ENCODE measurements at places on chromosomes 5 and 9. TPM values are rescaled to one million over a fixed set of nuclear protein-coding genes. Genes with fewer than 3 reads are reported as not detected.
A peak's percentile ranks its signal among the peaks of the same experiment; 100 is the strongest.

GRCh38 chr9:101427358-101427757 lies 8.2 kb downstream of the ALDOB start:
- no peak for DNase-seq

The SCGB3A2 gene
- not detected for total RNA-seq

The SH3TC2 gene
- total RNA-seq: 5.8 TPM

The FBP1 gene
- total RNA-seq: 1.8 TPM

The GFI1B gene
- 0.79 TPM for total RNA-seq

The SPOCK1 gene
- not detected for total RNA-seq

The GRIN3A gene
- total RNA-seq: not detected

GRCh38 chr5:144156767-144157171 lies 13.7 kb downstream of the YIPF5 start:
- no peak for DNase-seq

DNA sequence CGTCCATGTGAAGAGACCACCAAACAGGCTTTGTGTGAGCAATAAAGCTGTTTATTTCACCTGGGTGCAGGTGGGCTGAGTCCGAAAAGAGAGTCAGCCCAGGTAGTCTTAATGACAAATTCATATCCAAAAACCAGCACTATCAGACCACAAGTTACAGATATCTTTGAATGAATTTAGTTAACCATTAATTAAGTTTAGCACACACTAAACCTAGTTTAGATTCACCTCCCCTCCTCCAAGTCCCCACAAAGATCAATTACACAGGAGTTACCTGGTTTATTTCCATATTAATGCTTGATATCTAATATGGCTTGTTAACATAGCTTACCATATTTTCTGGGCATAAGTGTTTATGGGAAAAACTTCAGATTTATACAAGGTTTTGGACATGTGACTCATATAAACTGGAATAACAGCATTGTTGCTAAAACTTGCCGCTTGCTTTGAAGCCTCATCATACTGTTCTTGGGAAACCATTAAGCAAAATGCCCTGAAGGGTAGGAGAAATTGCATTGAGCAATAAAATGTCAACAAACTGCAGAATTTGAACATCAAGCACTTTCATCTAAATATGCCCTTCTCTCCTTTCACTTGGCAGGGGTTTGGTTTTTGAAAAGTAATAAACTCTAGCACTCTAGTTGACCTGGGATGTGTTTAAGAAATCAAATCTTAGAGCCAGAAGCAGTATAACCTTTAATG lies 166.9 kb downstream of the SNCAIP start:
- peak; percentile 50 for DNase-seq

DNA sequence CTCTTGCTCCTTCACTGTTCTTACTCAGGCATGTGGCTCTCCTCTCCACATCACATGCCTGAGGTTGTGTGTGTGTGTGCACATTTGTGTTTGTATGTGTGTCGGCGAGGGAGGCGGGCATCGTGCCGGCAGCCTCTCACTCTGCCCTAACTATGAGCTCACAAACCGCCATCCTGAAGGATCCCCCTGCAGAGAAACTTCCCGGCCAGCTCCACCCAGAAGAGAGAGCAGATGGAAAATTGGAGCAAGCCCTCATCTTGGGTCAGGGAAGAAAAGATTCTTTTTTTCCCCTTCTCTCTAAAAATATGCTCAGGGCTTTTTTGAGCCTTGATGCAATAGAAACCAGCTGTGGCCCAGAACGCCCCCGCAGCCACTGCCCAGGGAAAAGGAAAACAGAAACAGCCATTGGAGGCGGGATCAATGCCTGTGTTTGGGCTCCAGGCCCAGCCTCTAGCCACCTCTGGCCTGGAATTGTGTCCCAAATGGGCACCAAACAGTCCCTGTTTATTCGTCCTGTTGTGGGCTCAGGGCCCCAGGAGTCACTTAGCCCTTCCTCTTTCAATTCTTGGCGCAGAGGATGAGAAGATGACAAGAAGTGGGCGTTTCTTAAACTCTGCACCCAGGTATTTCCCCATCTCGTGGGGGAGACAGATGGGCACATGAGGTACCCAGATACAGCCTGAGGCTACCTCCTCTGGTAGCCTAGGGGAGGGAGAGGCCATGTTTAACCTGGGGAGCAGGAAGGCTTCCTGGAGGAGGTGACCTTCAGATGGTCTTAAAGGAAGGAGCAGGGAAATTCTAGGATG lies 151.5 kb downstream of the RGS3 start:
- DNase-seq: no peak

DNA sequence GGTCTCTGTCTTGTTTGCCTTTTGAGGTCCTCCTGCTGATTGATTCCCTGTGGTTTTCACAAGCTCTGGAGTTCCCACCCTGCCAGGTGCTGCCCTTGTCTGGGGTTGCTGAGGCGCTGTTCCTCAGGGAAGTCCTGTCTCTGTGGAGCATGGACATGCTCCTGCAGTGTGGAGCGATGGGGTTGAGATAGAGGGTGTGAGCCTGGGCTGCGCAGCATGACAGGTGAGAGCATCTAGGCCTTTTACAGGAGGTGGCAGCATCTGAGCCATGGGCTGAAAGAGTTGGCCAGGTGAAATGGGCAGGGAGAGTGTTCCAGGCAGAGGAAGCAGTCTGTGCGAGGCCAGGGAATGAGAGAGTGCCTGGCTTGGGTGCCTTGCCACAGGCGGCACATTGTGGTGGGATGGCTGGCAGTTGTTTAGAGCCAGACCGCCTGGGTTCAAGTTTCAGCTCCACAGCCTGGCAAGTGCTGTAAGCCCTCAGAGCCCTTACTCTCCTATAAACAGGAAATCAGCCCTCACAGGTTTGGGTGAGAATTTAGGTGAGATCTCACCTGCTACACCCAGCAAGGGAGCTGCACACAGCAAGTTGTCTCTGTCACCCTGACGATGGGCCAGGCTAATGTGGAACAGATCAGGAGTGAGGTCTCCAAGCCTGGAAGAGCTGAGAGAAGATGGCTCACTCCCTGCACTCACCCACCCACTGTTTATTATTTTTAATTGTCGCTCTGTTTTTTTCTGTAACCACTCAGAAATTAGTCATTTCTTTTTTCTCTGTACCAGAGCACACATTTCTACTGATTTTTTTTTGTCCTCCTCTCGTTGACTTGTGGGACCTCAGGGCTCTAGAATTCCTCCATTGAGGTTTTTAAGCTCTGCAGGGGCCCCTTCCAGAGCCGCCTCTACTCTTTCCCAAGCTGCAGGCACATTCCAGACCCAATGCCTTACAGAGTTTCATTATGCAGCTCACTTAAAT lies 19.6 kb downstream of the TCOF1 start:
- DNase-seq: no peak

DNA sequence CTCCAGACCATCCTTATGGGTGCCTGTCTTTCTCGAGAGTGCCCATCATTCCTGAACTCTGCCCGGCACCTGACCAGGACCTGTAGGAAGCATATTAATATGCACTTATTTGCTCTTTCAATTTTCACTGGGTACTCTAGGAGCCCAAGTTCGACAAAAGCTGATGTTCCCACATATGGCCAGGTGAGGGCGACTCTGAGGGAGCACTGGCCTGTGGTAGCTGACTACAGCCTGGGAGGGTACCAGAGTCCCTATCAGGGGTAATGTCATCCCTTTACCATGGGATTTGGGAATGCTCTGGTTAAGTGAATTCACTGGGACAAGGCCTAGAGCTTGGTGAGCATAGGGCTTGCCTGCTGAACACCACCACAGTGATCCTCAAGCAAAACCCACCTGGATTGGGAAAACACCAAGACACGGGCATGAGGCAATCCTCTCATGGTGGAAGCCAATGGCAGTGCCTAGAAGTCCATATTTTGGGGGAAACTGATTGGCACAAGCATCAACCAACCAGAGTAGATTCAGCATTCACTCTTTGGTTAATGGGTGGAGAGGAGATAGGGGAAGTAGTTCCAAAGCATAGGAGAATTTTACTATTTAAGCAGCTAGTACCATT lies 112.2 kb downstream of the MTX3 start:
- no peak for DNase-seq

DNA sequence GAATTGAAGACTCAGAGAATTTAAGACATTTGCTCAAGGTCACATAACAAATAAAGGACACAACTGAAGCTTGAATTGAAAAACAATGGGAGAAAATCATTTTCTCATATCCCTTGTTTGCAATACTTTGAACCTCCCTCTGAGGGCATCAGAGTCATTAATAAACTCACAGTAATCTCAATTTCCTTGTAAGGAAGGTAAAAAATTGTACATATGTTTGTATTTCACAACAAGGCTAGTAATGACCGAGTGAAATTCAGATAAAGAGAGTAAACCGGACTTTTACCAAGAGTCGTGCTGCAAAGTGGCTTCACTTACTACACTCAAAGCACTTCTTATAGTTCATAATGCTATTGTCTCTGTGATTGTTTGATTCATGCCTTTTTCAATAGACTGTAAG lies 665.0 kb downstream of the NR2F1-AS1 start:
- no peak for DNase-seq

DNA sequence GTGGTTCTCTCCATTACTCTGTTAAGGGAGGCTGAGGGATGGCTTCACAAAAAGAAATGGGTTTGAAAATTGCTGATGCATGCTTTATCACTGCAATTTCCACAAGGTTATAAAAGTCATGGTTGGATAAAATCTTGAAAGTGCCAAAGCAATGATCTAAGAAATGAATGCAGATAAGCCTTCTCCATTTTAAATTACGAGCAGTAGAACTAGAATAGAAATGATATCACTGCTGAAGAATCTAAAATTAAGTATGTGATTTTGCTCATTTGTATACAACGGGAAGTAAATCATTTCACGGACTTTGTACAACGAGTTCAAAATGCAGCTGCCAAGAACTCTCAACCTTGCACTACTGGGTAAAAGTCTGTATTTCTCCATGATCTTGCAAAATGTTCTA lies 299.0 kb downstream of the PRELID2 start:
- DNase-seq: no peak

- DNase-seq: no peak
These were observed 102.3 kb downstream of the SYK start for GRCh38 chr9:90903766-90904424.

DNA sequence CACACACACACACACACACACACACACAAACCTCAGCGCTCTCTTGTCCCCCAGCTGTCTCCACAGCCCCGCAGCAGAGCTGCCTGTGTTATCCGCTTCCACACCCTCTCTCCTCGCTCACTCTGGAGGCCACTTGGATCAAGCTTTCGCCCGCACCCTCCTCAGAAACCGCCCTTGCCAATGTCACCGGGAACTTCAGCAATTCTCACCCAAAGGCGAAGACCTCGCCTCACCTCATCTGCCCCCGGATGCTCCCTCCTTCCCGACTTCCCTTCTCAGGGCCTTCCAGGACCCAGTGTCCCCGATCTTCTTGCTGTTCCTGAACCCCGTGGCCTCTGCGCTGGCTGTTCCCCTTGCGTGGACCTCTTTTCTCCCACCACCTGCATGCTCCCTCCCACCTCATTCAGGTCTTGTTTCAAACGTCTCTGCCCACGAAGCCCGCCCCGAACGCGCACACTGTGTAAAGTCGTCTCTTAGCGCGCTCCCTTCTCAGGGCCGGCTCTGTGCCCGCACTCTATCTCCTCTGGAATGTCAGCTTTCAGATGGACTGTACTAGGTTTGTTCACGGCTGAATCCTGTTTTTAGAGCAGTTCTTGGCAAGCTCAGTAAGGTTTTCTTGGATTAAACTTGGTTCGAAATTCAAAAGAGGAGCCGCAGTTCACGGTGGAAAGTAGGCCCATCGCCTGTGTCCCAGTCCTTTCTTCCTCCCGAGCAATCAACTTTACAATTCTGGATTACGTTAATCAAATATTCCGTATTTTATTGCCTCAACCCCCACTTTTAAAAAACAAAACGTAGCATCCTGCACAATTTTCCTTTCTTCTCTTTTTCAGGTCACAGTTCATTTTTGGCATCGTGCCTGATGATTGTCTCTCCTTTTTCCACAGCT lies 1.0 kb upstream of the TRIM7 start:
- no peak for DNase-seq

The HSDL2 gene
- total RNA-seq: 134 TPM

DNA sequence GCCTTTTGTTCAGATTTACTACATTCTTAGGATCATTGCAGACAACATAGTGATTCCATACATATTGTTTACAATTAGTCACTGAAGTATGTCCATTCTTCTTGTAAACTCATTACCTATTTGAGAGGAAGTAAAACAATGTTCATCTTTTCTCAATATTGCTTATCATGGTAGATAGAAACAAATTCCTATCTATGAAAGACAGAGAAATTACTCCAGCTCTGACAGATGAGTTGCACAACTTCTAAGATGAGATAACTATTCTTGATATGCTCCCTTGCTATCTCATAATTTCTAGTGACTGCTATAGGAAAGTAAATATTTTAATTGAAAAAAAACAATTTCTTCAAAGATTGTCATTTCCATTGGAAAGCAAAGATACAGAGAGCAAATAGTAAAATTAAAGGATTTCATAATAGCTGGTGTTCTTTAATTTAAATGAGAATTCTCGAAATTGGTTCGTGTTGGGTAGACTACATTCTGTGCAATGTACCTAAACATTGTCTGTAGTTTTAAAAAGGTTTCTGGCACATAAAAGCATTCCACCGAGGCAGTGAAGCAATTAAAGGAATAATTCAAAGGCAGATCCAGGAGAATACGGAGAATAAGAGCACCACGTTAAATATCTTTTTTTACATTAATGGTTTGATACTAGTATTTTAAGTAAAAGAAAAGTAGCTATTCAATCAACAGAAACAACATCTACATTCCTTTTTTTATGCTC lies 1029.1 kb upstream of the ACO1 start:
- no peak for DNase-seq

- no peak for DNase-seq
These were observed 48.4 kb downstream of the STX17 start for GRCh38 chr9:99954819-99955218.

DNA sequence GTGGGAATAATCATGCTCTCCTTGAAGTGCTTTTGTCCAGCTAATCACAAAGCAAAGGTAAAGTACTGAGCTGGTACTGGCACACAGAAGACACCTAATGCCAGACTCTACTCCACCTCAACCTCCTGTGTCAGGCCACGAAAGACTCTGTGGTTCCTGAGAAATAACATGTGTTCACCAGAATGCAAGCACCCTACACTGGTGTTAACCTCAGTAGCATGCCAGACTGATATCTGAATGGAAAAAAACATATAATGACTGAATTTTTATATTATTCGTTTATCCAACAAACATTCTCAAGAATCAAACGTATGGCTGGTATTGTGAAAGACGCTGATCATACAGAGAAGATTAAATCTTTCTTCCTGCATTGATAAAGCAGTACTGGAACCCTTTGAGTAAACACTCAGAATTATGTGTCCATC lies 97.1 kb upstream of the IFNE start:
- no peak for DNase-seq

The ACSL6 gene
- total RNA-seq: 0.19 TPM

The KCNV2 gene
- not detected for total RNA-seq

GRCh38 chr9:25415718-25416117 lies 262.5 kb downstream of the TUSC1 start:
- no peak for DNase-seq

The CNTNAP3B gene
- not detected for total RNA-seq

DNA sequence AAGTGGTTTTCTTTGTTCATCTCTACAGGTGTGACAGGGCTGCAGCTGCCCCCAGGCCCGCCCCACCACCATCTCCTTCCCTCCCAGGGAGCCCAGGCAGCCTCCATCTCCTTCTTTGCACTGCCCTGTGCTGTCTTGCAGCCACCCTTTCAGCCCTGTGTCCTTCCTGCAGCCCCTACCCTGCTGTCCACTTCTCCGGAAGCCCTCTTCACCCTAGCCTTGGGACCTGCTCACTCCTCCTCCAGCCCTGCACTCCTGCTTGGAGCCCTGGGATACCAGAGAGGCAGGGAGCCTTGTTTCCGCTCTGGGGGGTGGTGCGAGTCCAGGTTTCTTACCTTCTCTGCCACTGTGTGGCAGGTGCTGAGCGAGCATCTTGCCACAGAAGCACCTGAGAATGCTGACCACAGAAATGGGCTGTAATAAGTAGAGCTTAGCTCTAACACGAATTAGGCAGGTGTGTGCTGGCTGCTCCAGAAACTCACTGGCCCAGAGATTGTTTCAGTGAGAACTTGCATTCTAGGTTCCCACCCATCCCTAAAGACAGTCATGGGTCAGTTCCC lies 51.3 kb upstream of the GADD45G start:
- no peak for DNase-seq
